Osteoblast (primary cell): ENCODE measurements at places on chromosomes 1 and 21. TPM values are rescaled to one million over a fixed set of nuclear protein-coding genes. Genes with fewer than 3 reads are reported as not detected.

Gene SPATA1
- 1.8 and 2.1 TPM in 2 replicates for total RNA-seq

Gene TMEM240
- total RNA-seq: 1.8 and 2.7 TPM in 2 replicates

Gene SPRR5
- not detected in 2 replicates for total RNA-seq

Gene SPRR2G
- total RNA-seq: not detected in 2 replicates
